ENCODE measurements at places on chromosomes 13 and 19.

DNA sequence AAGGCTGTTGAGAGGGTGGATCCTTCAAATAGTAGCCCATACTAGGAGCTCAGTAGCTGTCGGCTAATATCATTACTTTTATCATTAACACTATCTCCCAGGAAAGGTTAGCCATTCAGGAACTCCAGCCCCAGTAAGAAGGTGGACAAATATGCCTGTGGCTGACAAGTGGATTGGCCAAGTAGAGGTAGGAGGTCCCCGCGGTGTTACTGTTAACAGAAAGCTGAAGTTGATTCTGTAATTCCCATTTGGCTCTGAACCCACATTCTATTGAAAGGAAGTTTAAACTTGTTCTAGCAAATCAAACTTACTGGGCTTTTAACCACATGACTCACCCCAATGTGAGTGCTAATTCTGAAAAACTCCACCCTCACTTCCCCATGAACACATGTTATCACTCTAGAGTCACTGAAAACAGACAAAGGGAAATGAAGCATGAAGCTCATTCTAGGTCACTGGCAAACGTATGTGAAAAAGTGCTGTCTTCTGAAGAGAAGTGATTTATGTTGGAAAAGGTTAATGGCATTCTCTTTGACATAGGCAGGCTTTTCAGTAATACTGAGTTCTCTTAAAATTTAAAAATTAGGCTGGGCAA lies 273.5 kb downstream of the FGF14 start:
- DNase-seq: no peak

DNA sequence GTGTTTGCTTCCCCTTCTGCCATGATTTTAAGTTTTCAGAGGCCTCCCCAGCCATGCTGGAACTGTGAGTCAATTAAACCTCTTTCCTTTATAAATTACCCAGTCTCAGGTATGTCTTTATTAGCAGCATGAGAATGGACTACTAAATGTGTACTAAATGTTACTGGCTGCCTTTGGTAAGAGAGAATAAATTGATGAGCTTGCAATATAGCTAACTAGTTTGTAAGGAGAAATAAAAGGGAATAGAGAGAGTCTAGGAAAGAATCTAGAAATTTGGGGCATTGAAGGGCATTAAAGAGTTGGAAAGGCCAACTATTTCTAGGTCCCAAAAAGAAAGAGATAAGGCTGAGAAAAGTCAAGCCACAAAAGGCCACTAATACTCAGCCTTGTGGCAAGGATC lies 5.5 kb upstream of the SOHLH2 start:
- DNase-seq: no peak

- DNase-seq: no peak
Measured at GRCh38 chr19:571566-571974, 826 bp upstream of the BSG start.

DNA sequence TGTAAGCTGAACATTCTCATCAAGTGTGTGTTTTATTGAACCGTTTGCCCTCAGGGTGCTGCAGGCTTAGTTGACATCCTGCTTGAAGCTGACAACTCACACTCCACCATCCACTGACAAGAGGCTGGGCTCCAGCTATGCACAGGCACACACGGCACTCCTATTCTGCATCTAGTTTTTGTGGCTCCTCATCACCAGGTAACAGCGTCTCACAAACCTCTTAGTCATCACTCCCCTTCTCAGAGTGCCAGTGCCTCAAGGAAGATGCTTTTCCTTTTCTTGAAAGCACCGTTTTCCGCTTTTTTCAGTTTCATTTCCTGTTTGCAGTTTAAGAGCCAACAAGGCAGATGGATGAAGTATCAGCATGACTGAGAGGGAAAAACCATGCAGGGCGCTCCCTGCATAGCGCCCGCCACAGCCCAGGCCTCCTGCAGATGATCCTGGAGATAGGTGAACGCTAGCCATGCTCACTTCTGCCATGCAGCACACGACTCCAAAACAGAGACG lies 491.2 kb downstream of the COG6 start:
- no peak for DNase-seq

DNA sequence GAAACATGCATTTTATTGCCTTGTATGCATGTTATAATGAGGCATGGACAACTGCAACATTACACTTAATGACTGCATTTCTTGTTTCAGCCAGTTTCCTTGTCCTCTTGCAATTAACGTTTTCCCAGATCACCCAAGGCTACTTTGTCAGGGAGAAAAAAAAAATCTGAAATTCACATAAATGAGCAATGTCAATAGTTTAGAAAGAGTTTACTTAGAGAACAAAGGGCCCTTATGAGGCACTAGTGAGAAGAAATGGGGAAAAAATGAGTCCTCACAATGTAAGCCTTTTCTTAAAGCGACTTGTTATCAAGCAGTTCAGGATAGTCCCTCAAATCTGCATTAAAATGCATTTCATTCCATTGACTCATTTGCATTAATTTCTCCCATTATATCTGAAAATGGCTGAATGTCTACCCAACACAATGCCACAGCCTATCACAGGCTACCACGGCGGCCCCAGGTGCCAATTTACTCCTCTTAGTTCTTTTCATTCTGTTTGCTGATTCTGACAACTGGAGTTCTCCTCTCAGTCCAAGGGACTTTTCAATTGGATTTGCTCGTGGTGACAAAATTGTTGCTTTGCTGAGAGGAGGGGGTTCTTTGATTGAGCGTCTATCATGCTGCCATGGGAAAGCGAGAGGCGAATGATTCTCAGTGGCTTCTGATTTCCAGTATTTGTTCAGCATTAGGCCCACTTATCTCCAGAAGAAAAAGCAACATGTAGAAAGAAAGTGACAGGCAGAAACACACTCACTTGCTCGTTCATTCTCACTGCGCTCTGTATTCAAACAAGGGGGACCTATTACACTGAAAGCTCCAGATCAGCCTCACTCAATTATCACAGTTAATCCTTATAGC lies 107.1 kb downstream of the DACH1 start:
- peak; percentile 91 for DNase-seq

DNA sequence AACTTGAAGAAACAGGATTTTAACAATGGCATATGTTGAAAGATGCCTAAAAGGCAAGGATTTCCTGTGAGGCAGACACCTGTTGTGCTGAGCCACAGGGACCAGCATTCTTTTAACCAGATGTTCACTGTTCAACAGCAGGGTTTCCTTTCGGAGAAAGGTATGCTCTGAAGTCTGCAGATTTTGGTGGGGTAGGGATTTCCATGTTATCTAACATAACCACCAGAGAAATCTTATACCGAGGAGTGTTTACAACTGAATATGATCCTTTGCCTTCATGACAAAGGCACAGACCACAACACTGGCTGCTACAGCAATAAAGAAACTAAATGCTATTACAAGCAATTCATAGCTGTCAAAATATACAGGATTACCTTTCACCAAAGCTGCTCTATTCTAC lies 48.1 kb downstream of the MPHOSPH8 start:
- no peak for DNase-seq

DNA sequence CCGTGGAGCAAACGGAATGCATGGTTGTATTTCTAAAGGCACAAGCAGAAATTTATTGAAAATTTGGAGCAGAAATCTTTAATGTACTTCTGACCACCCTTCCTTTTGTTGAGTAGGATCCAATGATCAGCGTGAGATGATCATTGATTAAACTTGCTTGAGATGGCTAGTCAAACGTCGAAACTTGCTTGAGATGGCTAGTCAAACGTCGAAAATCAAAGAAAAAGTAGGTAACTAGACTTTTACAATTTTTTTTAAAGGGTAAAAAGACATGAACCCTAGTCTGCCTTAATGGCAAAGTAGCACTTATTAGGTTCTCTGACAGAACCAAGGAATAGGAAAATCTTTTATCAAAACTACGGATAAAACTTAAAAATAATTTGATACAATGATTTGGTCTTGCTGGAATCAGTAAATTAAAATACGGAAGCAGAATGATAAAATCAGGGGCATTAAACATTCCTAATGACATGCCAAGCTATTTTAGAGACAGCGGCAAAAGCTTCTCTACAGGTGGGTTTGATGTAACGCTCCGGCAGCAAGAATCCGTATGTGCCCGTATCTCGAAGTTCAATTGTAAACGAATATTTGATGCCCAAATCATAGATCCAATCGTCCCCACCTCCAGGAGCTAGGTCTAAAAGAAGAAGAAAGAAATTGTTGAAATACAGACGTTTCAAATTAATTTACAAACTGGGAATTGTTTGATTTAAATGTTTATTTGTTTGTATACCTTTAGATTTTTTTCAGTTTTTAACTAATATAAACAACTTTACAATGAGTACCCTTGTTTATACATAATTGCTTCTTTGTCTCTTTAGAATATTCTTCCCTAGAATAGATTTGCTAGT lies 841 bp upstream of the ZC3H13 start:
- DNase-seq: no peak

DNA sequence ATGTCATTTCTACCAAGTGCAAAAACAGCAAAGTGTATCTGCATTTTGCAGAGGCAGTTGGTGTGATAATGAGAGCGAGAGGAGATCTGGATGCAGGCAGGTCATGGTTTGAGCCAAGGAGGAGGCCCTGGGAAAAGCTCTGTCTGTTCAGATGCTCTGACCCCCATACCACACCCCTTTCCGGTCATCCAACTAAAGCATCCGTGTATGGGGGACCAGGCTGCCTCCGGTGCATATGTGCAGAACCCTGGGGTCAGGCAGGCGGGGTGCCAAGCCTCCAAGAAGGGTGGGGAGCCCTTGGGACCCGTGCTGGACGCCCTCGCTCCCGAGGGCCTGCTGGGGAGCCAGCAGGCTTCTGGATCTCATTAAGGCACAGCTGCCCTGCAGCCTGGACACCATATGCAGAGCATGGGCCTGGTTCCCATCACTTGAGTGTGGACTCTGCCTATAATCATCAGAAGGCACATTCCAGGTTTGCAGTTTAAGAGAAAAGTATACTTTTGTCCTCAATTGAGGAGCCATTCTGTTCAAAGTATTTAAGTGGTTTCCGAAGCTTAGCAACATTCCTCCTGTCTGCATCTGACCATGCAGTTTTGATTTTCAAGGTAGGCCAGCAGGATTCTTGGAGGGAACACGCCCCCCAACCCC lies 56.1 kb downstream of the ALOX5AP start:
- no peak for DNase-seq

DNA sequence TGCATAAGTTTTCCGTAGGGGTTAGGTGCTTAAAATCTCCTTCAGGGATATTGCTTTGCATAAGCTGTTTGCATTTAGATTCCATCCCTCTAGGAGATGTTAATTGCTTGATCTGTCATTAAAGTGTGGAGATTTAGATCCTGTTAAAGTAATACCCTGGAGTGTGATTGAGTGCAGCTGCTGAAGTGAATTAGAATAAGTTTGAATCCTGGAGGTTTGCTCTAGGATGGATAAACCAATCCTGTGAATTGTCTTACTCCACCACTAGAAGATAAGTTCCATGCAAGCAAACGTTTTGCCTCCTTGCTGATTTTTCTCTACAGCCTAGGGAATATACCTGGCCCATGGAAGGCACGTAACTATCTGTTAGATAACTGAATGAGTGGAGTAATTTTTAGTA lies 1487.2 kb upstream of the PRR20A start:
- no peak for DNase-seq

- DNase-seq: no peak
Measured at GRCh38 chr13:100644371-100644770, 30.2 kb downstream of the TMTC4 start.

DNA sequence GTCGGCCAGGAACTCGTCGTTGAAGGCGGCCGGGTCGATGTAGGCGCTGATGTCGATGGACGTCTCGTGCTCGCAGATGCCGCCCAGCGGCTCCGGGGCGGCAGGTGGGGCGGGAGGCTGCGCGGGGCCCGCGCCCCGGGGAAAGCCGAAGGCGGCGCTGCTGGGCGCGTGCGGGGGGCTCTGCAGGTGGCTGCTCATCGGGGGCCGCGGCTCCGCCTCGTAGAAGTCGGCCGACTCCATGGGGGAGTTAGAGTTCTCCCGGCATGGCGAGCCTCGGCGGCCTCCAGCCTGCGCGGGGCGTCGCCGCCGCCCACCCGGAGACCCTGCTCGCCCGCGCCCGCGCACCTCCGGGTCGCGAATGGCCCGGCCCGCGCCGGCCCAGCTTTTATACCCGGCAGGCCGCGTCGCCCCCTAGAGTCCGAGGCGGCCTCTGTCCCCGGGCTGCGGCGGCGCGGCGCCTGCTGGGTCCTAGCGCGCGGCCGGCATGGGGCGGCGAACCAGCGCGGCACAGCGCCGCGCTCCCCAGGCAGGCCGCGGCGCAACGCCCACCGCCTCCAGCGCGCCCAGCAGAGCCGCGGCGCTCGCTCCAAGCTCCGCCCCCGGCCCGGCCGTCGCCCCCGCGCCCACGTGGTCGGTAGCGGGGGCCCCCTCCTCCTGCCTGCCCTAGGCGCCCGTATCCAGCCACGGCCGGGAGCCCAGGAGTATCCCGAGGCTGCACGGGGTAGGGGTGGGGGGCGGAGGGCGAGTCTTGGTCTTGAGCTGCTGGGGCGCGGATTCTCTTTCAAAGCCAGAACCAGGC lies at the start of gene CEBPA:
Gene CEBPA, minus strand, starts transcription at position 360 of the 799 bp plus-strand sequence. Its CDS starts 120 bp downstream, at position 240.
- DNase-seq: no peak

- no peak for DNase-seq
Measured at GRCh38 chr13:39110518-39111097, 72.4 kb downstream of the NHLRC3 start.

DNA sequence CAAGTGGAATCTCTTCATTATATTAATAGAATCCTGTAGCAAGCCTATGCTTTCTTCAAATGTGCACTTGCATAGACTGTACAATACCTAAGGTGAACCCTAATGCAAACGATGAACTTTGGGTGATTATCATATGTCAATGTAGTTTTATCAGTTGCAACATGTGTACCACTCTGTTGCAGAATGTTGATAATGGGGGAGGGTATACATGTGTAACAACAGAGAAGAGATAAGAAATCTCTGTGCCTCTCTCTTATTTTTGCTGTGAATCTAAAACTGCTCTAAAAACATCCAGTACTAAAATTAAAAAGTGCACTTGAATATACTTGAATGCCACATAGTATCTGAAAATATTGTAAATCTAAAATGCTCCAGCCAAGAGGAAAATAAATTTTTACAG lies 820.8 kb upstream of the MIR17HG start:
- DNase-seq: no peak

DNA sequence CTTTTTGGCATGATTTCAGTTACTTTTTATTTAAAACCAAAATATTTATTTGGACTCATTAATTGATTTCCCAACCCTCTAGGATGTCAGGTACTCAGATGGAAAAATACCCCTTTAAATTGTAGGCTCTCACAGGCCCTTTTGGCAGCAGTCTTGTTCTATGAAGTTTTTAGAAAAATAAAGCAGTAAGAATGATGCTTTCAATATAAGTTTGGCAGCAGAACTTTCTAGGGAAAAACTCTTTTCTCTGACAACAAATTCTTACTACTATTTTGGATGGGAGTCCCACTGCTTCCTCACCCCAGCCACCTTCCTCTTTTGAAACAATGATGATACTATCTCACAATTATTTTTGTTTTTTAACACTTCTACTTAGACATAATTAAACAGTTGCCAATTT lies 581.6 kb upstream of the SGCG start:
- no peak for DNase-seq

DNA sequence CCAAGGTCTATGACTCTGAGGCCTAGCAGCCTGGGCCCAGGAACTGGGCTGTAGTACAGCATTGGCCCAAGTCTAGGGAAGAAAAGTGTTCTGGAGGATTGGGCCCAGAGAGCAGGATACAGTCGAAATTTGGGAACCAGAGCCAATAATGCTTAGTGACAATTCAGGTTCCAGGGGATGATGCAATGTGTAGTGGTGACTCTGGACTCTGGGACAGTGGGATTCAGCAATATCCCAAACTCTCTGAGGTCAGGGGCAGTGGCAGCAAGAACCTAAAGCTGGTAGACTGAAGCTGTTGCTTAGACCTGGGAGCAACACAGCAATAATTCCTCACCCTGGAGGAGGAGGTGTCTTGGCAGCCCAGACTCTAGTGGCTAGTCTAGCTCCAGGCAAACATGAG lies 545.5 kb upstream of the ARGLU1 start:
- no peak for DNase-seq

GRCh38 chr19:33409906-33410685 lies 36.6 kb downstream of the CEBPG start:
- DNase-seq: no peak

Data from NCI-H1417 treated with DMSO at 0.1 percent for 48 hours (cell line).